ENCODE measurements at places on chromosomes 4 and X.

GRCh38 chrX:8635812-8636211 lies 96.1 kb downstream of the ANOS1 start:
- no peak for DNase-seq

GRCh38 chr4:89056292-89056952 lies 563 bp downstream of the FAM13A start:
- no peak for DNase-seq

DNA sequence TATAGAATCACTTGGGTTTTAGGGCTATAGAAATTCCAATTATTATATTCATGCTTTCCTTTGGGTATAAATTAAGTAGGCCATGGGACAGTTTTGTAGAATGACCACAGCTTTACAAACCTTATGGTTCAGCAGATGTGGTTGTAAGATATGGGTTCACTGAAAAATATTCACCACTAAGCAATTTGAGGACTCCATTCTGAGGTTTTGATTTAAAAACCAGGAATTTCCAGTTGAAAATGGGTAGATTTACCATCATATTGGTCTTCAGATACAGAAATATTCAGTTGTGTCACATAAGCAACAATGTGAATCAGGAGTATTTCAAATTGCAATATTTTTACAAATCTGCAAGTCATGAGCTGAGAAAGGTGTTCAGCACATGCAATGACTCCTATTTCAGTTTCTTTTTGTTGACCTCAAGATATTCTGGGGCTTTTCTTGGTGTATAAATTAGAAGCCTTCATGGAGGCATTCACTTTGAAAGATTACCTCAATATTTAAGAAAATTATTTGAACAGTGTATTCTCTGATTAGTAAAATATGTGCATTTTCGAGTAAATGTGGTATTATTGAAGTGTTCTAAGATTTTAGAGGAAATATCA lies 218.4 kb upstream of the HCCS start:
- no peak for DNase-seq

- DNase-seq = no peak
These were observed 428.8 kb downstream of the IL15 start for GRCh38 chr4:142065086-142065647.

GRCh38 chrX:97700547-97700946 lies 816.8 kb downstream of the RPA4 start:
- DNase-seq = no peak

- no peak for DNase-seq
These were observed 16.0 kb upstream of the FGF16 start for GRCh38 chrX:77431227-77431626.
